Right cardiac atrium (tissue), 5 donors: ENCODE measurements at places on chromosomes 7 and 10. TPM values are rescaled to one million over a fixed set of nuclear protein-coding genes. Genes with fewer than 3 reads are reported as not detected.

- DNase-seq: no peak
Observed at GRCh38 chr10:129820451-129820850, 143.6 kb downstream of the EBF3 start.

- DNase-seq: no peak
Observed at GRCh38 chr7:22865602-22865960, 42.9 kb upstream of the TOMM7 start.

- peak; percentile 85 for DNase-seq
Observed at GRCh38 chr7:151426441-151426903, 13.5 kb downstream of the CRYGN start.

DNA sequence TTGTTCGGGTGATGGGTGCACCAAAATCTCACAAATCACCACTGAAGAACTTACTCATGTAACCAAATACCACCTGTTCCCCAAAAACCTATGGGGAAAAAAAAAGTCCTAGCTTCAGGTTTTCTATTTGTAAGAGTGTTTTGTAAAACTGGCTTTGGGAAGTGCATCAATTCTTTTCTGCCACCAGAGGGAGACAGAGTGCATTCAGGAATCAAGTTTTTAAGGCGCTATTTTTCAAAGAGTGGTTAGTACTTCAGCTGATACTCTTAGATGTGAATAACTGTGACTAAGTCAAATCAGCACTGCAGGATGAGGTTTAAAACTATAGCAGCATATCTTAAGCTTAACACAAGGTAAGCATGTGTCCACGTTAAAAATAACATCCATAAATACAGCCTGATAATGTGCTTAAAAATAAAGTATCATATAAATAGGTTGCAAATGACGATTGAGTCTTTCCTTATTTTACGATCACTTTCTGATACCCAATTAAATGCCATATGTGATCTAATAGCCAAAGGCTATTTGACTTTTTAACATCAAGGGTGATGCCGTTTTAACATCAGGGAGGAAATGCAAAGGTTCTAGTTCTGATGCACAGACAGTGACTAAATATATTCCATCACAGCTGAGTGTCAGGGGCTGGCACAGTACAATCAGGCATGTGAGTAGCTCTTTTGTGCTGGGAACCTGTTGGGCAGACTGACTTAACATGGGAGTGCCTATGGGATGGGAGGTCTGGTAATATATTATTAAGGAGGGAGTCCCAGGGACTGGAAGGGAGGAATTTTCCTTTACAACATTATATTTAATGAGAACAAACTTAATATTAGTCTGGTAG lies 10.6 kb upstream of the LYZL2 start:
- DNase-seq: no peak

The CNPY1 gene
- total RNA-seq: not detected
